Activated T-cell treated with anti-CD3 and anti-CD28 coated beads, Interleukin-2, amount 50 U/mL, for 24 hours (primary cell): ENCODE measurements at places on chromosomes 13 and 19.

- peak; percentile 49 for DNase-seq
Observed at GRCh38 chr13:48319531-48320398, 16.2 kb downstream of the RB1 start.

DNA sequence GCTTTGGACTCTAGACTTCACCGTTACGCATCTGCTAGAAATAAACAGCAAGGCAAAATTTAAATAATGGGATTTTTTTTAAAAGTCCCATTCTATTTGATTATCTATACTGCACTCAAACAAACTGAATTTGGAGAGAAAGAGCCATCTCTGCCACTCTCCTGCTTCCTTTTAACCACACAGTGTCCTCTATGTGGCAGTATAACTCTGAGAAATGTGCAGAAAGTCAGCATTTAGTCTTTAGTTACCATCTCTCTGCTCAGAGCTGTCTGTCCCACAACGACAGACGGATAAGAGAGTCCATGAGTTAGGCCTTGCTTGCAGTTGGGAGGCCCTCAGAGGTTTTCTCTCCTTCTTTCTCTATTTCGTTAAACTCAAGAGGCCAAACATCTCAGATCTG lies 21.2 kb downstream of the CCNA1 start:
- DNase-seq: no peak

DNA sequence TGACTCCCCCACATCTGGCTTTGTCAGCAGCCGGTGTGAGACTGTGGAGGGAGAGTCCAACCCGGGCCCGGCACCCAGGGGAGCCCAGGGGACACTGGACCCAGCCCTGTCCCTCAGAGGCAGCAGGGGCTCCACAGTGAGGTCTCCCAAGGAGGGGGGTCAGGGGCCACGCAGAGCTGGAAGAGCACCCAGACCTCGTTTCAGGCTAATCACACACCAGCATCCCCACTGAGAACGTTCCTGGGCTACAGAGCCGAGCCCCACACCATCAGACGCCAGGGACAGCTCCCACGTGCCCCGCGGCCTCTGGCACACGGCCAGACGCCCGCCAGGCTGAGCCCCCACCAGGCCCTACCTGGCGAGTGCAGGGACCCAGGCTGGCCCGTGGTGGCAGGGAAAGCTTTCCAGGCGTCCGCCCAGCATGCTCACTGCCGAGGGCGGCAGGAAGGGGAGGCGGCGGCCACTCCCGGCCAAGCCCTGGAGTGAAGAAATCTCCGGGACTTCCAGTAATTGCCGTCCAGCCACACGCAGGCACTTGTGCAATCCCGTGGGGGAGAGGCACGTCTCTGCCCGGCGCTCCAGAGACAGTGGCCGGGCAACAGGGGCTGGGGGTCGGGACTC lies 19.2 kb downstream of the SBNO2 start:
- DNase-seq: no peak

- DNase-seq: no peak
Observed at GRCh38 chr19:17943274-17944221, 10.7 kb downstream of the CCDC124 start.

GRCh38 chr19:52034051-52034728 lies 6.0 kb upstream of the ZNF614 start:
- DNase-seq: no peak

GRCh38 chr13:98755729-98756128 lies 3.3 kb upstream of the SLC15A1 start:
- no peak for DNase-seq

DNA sequence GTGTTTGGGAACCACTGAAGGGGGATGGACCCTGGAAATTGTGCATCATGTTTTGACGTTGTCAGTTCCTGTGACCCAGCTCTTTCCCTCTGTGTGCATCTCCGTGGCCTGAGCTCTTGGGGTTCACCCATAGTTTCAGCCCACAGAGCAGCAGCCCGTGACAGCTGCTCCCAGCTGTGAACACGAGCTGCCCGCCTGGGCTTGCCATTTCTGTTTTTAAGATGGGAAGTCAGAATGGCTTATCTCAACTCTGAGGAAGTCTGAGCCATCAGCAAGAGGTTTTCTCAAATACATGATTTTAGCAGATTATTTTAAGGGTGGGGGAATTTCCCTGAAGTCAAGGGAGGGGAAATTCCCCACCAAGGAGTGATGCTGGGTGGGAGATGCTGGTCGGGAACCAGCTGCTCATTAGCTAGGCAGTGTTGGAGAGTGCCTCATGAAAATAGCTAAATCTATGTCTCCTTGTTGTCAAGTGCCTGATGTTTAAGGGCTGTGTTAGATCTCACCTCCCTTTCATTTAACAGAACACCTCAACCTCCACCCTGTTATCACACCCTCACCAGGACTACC lies 34.8 kb upstream of the C1QTNF9 start:
- peak; percentile 78 for DNase-seq

GRCh38 chr13:45838171-45838745 lies 13.3 kb downstream of the SIAH3 start:
- no peak for DNase-seq

DNA sequence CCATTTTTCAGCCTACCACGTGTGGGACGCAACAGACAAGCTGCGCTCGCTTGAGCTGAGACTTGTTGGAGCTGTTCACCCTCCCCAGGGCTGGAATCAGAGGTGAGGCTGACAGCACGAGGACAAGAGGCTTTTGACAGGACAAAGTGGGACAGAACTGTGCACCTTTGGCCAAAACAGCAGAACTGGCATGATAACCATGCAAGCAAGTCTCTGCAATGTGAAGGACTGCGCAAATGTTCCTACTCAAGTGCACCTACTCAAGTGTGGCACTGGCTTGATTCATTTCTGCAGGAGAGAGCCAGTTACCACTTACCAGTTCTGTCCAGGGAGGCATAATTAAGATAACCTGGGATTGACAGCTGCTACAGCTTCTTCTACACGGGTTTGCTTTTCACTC lies 62.2 kb upstream of the TM9SF2 start:
- DNase-seq: no peak

- DNase-seq: no peak
Observed at GRCh38 chr13:73521290-73521624, 462.5 kb downstream of the KLF5 start.

- DNase-seq: no peak
Observed at GRCh38 chr19:58083021-58083420, 15.0 kb downstream of the ZSCAN18 start.

GRCh38 chr19:13090511-13091231 lies 12.0 kb downstream of the LYL1 start:
- DNase-seq: no peak

DNA sequence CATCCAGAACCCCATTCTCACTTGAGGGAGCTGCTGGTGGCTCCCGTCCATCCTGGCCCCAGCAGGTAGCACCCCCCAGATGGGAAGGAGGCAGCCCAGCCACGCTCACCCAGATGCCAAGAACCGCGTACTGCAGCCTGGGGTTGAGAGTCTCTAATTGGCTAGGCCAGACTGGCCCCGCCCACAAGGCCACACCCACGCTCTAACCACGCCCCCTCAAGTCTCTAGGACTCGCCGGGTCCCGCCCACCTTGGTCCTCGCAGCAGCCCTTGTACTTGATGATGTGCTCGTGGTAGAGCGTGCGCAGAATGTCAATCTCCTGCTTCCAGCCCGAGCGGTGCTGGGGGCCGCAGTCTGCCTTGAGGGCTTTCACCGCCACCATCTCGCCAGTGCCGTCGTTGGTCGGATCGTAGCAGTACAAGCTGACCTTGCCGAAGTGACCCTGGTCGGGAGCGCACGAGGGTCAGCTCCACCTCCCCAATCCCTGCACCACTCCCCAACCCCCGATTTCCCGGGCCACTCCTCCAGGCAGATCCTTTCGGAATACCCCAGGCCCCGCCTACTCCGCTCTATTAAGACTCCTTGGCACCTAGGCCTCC lies 14.5 kb upstream of the ICAM3 start:
- DNase-seq: peak; percentile 70

- peak; percentile 81 for DNase-seq
Observed at GRCh38 chr13:27953676-27954405, 15.3 kb downstream of the CDX2 start.

GRCh38 chr13:34776390-34776981 lies 165.6 kb upstream of the NBEA start:
- DNase-seq: no peak

DNA sequence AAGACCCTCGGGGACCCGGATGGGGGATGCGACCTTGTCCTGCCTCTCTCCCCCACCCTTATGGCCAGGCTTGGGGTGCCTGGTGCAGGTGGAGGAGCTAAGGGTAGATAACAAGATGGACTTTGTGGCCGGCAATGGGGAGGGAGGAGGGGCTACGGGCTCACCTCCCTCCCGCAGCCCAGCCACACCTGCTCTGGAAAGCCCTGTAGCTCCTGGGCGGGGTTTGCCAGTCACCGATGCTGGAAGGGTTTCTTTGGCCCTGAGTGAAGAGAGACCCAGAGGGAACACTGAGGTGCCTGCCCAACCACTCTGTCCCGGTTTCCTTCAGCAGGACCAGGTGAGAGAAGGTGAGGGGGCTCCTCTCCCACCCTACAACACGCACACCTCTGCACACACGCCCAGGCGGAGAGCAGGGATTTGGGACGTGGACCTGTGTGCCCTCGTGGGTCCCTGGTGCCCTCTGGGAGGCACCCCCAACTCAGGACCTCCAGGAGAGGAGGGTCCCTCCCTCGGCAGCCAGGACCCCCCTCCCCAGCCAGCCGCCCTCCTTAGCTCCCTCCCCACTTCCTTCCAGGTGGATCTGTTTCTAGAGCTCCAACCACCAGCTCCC lies at the start of gene FUT2:
Gene FUT2, plus strand, starts transcription at position 229 of the 610 bp plus-strand sequence. CDS start 6,986 bp downstream, outside the sequence.
- DNase-seq: no peak

GRCh38 chr13:75927183-75927669 lies 291.1 kb downstream of the LMO7 start:
- DNase-seq: no peak

DNA sequence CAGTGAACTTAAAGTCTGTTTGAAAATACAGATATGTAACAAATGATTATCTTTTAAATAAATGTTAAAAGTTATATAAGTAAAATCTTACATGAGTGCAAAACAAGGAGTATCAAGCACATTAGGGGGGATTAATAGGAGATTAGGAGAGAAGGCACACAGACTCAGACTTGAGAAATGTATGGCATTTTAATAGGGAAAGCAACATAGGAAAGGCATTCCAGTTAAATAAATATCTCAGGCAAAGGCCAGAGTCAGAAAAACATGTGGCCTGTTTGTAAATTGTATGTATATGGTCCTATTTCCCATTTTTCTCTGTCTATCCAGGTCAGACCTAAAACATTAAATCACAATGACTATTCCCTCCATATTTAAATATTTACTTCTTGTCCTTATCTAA lies 462.7 kb downstream of the GPC6 start:
- DNase-seq: no peak

DNA sequence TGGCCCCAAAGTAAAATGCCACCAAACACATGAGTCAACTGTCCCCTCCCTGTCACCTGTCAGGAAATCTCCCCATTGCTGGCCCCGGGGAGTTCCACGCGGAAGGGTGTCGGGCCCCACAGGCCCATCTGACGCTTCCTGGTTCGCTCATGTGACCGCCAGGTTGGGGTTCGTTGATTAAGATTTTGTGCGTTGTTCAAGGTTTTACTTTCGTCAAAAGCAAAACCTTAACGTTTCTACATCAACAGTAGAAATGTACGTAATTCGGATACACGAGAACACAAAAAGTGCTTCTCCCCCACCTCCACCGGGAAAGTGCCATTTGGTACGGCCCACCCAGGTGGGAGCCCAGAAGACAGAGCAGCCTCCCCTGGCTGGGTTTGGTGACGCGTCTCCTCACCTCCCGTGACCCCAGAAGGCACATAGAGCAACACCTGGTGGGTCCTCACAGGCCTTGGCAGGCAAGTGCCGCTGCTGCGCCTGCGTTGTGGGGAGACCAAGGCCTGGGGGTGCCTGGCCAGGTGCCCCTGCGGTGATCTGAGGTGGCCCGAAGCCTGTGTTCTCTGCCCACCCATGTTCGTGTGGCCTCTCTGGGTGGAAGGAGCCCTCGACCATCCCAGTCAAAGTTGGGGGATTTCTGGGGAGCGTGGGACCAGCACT lies 161.6 kb downstream of the KDM4B start:
- peak; percentile 77 for DNase-seq

- no peak for DNase-seq
Observed at GRCh38 chr13:94359875-94360274, 119.6 kb downstream of the DCT start.

DNA sequence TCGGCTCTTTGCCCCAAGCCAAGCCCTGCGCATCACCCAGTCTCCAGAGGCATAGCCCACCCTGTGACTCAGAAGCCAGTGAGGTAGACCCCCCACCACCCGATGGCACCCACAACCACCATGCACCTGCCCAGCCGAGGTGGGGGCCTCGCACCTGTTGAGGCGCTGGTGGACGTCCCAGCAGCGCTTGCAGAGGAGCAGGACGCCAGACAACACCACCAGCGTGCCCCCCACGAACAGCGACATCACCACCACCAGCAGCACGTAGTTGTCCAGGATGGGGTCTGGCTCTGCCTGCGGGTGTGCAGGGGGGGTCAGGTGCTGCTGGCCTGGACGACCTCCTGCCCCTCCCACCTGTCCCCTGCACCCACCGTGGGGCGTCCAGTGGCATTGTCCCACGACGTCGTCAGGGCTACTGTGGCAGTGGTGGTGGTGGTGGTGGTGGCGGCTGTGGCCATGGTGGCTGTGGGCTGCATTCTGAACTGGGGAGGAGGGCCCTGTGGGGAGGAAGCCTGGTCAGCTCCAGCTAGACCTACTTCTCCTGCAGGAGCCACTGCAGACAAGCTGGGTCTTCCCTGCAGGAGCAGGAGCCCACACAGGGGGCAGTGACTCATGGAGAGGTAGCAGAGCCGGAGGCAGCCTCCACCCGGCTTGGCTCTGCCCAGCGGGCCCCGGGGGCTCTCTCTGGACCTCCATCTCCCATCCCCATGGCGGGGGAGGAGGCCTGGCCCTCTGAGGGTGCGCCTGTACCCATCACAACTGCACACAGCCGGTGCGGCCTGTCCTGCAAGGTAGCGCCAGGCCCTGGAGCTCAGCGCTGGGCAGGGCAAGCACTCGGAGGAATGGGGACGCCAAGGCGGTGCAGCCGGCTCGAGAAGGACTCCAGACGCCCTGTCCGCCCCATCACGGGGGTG lies 1.9 kb downstream of the CBARP start:
- DNase-seq: no peak

DNA sequence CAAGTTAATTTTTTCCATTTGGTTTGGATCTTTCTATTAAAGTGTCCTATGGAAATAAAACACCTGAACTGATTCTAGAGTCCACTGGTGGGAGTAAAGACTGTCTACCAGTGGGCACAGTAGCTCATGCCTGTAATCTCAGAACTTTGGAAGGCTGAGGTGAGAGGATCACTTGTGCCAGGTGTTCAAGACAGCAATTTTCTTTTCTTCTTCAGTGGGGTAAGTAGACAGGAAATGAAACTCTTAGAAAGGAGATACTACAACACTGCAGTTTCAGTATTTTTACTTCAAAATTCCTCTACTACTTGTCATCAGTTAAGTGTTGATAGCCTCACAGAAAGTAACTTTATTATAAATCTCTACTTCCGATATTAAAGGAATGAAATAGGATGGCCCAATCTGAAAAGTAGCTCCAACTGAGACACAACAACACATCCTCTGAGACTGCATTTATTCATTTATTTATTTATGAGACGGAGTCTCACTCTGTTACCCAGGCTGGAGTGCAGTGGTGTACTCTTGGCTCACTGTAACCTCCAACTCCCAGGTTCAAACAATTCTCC lies 26.3 kb downstream of the DNMT1 start:
- no peak for DNase-seq
